Aortic smooth muscle cell (primary cell): ENCODE measurements at places on chromosomes 12 and 14. TPM values are rescaled to one million over a fixed set of nuclear protein-coding genes. Genes with fewer than 3 reads are reported as not detected.

LRRIQ1 gene
- under 0.01 TPM in 1 of 2 replicates, not detected in the other for total RNA-seq

PIK3C2G gene
- total RNA-seq = not detected in 2 replicates

PLEKHG7 gene
- total RNA-seq = 0.13 TPM in 1 of 2 replicates, not detected in the other

BMAL2 gene
- total RNA-seq = 45.2 and 48.9 TPM in 2 replicates

POU6F1 gene
- total RNA-seq = 1.3 and 2.2 TPM in 2 replicates

CIROP gene
- 0.06 and 0.13 TPM in 2 replicates for total RNA-seq

DAO gene
- total RNA-seq = not detected in 2 replicates

TGM1 gene
- total RNA-seq = 0.25 and 0.40 TPM in 2 replicates

OTOGL gene
- 0.62 and 1.6 TPM in 2 replicates for total RNA-seq

E2F7 gene
- 8.2 and 15.9 TPM in 2 replicates for total RNA-seq

FKBP4 gene
- 28.4 and 38.2 TPM in 2 replicates for total RNA-seq

AMN gene
- total RNA-seq = not detected in 2 replicates

KRT85 gene
- not detected in 2 replicates for total RNA-seq

OAS2 gene
- 11.3 and 12.3 TPM in 2 replicates for total RNA-seq

FAM216A gene
- 10.9 and 15.7 TPM in 2 replicates for total RNA-seq

TSPAN8 gene
- total RNA-seq = 99.4 and 200 TPM in 2 replicates

GYS2 gene
- total RNA-seq = not detected in 2 replicates

PTPRR gene
- 0.53 and 1.5 TPM in 2 replicates for total RNA-seq

SLC6A13 gene
- total RNA-seq = 0.13 and 0.19 TPM in 2 replicates

PTGER2 gene
- 6.7 and 11.6 TPM in 2 replicates for total RNA-seq

GALNT9 gene
- total RNA-seq = 0.06 and 0.26 TPM in 2 replicates

RHEBL1 gene
- total RNA-seq = 0.19 and 0.40 TPM in 2 replicates

MGP gene
- 115 and 281 TPM in 2 replicates for total RNA-seq

LRCOL1 gene
- not detected in 2 replicates for total RNA-seq

ASIC1 gene
- total RNA-seq = 1.3 and 1.4 TPM in 2 replicates

TMCC3 gene
- 0.50 and 0.92 TPM in 2 replicates for total RNA-seq

LMNTD1 gene
- total RNA-seq = 0.26 TPM in 1 of 2 replicates, not detected in the other

NKX2-1 gene
- not detected in 2 replicates for total RNA-seq

RIMBP2 gene
- not detected in 2 replicates for total RNA-seq

RNASE7 gene
- total RNA-seq = not detected in 2 replicates

B3GNT4 gene
- total RNA-seq = 0.19 TPM in 1 of 2 replicates, not detected in the other

HOXC12 gene
- not detected in 2 replicates for total RNA-seq

AQP2 gene
- not detected in 2 replicates for total RNA-seq

ACRBP gene
- 0.13 and 0.25 TPM in 2 replicates for total RNA-seq

GPD1 gene
- total RNA-seq = 0.13 and 0.44 TPM in 2 replicates

OTUB2 gene
- 0.53 and 1.2 TPM in 2 replicates for total RNA-seq

RPGRIP1 gene
- not detected in 2 replicates for total RNA-seq

GPRC5D gene
- 0.25 TPM in 1 of 2 replicates, not detected in the other for total RNA-seq

DBX2 gene
- total RNA-seq = not detected in 2 replicates

SLCO1B3 gene
- not detected in 2 replicates for total RNA-seq

ATP23 gene
- 3.0 and 5.2 TPM in 2 replicates for total RNA-seq

KSR2 gene
- under 0.01 TPM in 1 of 2 replicates, not detected in the other for total RNA-seq

HSPA2 gene
- total RNA-seq = 1.3 and 2.5 TPM in 2 replicates

CMA1 gene
- not detected in 2 replicates for total RNA-seq

STYK1 gene
- 0.40 and 0.56 TPM in 2 replicates for total RNA-seq

ACSM4 gene
- total RNA-seq = not detected in 2 replicates

SLC24A4 gene
- not detected in 2 replicates for total RNA-seq

LALBA gene
- total RNA-seq = not detected in 2 replicates

PPM1H gene
- total RNA-seq = 1.7 and 3.0 TPM in 2 replicates

HELB gene
- total RNA-seq = 1.7 and 3.2 TPM in 2 replicates

HOXC6 gene
- total RNA-seq = not detected in 2 replicates

BDKRB2 gene
- total RNA-seq = 0.75 and 6.5 TPM in 2 replicates

LTBP2 gene
- 202 and 239 TPM in 2 replicates for total RNA-seq

USP44 gene
- total RNA-seq = 0.19 and 0.79 TPM in 2 replicates

PRR13 gene
- 28.5 and 31.8 TPM in 2 replicates for total RNA-seq

C12orf42 gene
- not detected in 2 replicates for total RNA-seq

TMEM121 gene
- 8.3 and 11.8 TPM in 2 replicates for total RNA-seq

VDR gene
- 3.6 and 6.1 TPM in 2 replicates for total RNA-seq
